ENCODE measurements at places on chromosomes 13 and 19.

DNA sequence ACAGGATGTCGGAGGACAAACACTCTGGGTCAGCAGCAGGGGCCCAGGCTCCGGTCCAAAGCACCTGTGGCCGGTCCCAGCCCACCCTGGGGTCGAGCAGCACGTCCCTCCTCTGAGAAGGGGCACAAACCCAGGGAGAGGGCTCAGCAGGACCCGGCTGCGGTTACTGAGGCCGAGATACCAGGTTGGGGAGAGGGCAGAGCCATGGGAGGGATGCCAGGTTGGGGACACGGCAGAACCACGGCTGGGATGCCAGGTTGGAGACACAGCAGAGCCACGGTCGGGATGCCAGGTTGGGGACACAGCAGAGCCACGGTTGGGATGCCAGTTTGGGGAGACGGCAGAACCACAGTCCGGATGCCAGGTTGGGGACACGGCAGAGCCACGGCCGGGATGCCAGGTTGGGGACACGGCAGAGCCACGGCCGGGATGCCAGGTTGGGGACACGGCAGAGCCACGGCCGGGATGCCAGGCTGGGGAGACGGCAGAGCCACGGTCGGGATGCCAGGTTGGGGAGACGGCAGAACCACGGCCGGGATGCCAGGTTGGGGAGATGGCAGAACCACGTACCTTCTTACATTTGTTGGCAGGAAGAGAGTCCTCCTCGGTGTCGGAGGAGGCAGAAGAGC lies 18.5 kb downstream of the MIER2 start:
- DNase-seq: no peak

- no peak for DNase-seq
Observed at GRCh38 chr13:40070357-40070756, 414.9 kb downstream of the COG6 start.

DNA sequence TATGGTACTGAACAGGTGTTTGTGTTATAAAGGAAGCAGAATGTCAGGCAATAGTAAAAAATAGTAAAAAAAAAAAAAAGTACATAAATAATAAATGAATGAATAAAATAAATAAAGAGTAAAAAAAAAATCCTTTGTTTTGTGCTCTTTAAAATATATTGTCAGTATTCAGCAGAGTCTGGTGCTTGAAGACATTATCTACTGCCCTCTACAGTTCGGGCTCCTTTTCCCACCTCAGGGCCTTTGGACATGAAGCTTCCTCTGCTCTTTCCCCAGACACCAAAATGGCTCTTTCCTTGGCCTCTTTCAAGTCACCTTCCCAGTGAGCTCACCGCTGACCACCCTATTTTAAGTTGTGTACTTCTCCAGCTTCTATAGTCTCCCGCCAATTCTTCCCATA lies 137.5 kb downstream of the TNFRSF19 start:
- no peak for DNase-seq

DNA sequence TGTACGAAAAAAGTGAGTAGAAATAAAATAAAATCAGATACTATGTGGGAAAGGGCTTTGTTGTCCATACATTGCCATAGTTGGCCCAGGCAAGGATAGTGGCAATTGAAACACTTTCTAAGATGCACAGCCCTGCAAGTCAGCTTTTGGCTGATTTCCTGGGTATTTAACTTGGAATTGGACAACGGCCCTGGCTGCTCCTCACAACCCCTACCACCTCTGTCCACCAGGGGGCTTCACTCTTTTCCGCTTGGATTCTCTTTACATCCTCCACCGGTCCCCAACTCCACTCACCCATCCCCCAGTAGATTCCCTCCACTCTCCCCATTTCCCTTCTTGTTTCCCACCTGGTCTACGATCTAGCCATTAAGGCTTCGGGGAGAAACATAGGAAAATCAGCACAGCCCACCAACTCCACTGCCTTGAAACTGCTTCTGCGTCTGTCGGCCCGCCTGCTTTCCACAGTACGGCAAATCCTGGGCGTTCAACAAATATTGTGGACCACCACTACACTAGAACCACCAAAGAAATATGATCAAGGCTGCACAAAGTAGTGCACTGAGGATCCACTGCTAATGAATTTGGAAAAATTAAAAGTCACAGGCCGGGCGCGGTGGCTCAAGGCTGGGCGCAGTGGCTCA lies 48.6 kb upstream of the GTF3A start:
- no peak for DNase-seq

- no peak for DNase-seq
Observed at GRCh38 chr13:77833331-77833863, 85.2 kb downstream of the EDNRB start.

DNA sequence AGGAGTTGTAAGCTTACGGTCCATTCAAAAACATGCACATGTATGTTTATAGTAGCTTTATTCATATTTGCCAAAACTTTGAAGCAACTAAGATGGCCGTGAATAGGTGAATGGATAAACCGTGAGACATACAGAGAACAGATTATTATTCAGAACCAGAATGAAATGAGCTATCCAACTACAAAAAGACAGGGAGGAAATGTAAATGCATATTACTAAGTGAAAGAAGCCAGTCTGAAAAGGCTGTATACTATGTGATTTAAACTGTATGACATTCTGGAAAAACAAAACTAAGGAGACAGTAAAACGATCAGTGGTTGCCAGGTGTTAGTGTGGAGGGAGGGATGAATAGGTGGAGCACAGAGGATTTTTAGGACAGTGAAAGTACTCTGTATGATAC lies 19.9 kb downstream of the NDFIP2 start:
- no peak for DNase-seq

DNA sequence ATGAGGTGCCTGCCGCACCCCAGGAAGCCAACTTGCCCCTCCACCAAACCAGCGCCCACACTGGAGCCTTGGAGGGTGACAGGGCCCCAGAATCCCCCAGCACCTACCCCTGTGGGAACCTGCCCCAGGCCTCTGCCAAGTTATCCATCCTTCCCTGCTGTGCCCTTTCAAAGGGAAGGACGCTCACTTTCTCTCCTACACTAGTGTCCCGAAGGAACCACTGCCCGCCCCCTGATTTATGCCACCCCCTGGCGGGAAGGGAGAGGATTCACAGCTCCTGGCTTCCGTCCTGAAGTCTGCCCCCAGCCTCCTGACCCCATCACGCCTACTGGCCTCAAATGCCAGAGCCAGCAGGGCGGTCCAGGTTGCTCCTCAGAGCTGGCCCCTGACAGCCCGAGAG lies 1.4 kb downstream of the EVI5L start:
- no peak for DNase-seq

DNA sequence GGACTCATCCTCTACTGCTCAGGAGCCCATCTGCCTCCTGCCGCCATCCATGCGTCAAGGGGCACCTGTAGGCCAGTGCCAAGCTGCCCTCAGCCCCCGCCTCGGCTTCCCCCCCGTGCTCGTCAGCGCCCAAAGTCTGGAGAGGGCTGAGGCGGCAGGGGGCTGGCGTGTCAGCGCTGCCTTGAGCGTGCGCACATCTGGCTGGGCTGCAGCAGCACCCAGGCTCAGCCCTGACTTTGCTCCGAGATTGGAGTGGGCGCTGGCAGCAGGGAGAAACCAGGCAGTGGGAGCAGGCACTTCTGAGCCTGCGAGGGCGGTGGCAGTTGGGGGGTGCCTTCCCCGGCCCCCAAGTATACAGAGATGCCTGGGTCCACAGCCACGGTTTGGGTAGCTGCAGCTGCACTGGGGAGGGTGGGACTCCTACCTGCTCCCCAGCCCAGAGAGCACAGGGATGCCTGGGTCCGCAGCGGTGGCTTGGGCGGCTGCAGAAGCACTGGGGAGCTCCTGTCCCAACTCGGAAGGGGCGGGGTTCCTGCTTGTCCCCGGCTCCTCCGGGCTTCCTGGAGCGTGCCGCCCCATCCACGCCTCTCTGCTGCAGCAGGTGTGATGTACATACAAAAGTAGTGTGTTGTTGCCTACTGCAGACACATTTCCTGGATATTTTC lies 44.8 kb upstream of the LPAR6 start:
- no peak for DNase-seq

DNA sequence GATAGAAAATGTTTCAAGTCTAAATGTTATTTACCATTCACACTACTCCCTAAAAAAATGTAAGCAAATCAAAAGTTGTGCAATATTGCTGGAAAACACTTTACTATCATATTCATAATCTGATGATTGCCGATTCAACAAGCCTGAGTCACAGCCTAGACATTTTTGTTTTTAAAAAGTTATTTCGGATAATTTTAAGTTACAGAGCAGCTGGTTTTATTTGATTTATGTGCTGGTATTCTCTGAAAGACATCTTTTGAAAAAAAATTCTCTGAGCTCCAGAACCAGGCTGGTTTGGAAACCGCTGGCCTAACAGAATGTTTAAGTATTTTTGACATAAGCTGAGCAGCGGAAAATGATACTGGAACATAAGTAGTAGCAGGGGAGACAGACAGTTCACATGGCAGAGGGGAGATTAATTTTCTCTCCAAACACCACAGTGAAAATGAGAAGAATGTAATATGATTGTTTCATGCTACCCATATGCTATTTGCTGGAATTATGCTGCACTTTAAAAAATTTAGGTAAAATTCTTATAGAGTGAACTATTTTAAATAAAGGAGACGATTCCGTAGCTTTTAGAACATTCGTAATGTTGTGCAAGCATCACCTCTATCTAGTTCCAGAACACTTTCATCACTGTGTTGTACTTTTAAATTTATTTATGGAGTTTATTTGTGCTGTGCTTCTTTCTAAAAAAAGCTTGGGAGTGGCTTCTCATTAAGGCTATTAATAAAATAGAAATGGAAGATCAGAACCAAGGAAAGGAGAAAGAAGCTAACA lies 36.1 kb downstream of the TBC1D4 start:
- DNase-seq: no peak

DNA sequence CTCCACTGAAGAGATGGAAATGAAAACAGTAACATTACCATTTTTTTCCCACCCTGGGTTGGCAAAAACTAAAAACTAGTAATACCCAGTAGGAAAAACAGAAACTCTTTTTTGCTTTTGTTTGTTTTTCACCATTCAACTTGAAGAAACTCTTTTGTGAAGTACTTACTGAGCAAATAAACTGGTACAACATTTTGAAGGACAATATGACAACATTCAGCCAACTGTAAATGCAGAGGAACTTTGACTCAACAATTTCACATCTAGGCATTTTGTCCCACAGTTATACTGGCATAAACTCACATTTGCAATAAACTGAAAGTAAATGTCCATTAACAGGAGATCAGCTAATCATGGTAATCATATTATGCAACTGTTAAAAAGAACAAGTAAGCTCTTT lies 152.5 kb downstream of the RNF17 start:
- no peak for DNase-seq

GRCh38 chr19:31981545-31981944 lies 363.9 kb upstream of the ZNF507 start:
- no peak for DNase-seq

- no peak for DNase-seq
Observed at GRCh38 chr13:111924678-111925075, 142.3 kb upstream of the SOX1 start.

- peak; percentile 81 for DNase-seq
Observed at GRCh38 chr19:15640904-15641597, 354 bp downstream of the CYP4F3 start.

GRCh38 chr19:28641395-28641794 lies 571.6 kb downstream of the UQCRFS1 start:
- DNase-seq: no peak
